Activated CD4-positive, alpha-beta memory T cell treated with anti-CD3 and anti-CD28 coated beads for 36 hours (primary cell): ENCODE measurements at places on chromosomes 3 and 15. TPM values are rescaled to one million over a fixed set of nuclear protein-coding genes. Genes with fewer than 3 reads are reported as not detected.

Gene C3orf49
- not detected for total RNA-seq

Gene TMCO5A
- total RNA-seq: not detected

Gene GOLGA6B
- not detected for total RNA-seq

Gene MLF1
- total RNA-seq: 3.9 TPM

Gene A4GNT
- total RNA-seq: not detected

Gene SYNPR
- total RNA-seq: not detected

Gene CD200
- total RNA-seq: 34.2 TPM

- H3K4me1 ChIP-seq: peaks cover 38% of the 10 kb centered on the region
- DNase-seq: no peak
- no peaks in the 10 kb centered on the region for H3K27me3 ChIP-seq
- peaks cover 3% of the 10 kb centered on the region for H3K36me3 ChIP-seq
These were observed 540 bp upstream of the EDC3 start for GRCh38 chr15:74696398-74696729.

- H3K4me3 ChIP-seq: peak overlapping the region; percentile 21
- peak overlapping the region; percentile 71 for H3K27ac ChIP-seq
- no peaks in the 10 kb centered on the region for H3K27me3 ChIP-seq
- peak; percentile 48 for DNase-seq
- H3K4me1 ChIP-seq: peaks cover 23% of the 10 kb centered on the region
These were observed 10.2 kb upstream of the ITPKA start for GRCh38 chr15:41483519-41483918.

DNA sequence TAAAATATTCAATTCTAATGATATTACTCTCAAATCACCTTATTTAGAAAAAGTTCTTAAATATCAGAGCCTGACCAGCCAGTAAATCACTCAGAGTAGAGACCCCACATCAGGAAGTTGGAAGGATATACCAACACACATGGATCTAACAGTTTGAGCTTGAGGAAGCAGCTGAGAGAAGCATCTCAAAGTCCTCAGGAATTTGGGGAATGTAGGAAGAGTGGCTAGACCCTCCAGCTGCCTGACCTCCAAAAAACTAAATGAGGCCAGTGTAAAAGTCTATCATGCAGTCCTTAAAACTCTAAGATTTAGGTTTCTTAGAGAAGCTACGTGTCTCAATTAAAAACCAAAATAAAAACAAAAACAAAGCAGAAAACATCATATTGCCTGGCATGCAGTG is 55.4 kb downstream of the SETD2 start:
- no peak overlapping the region for H3K27ac ChIP-seq
- H3K36me3 ChIP-seq: peaks cover 26% of the 10 kb centered on the region
- H3K4me3 ChIP-seq: no peak overlapping the region
- no peaks in the 10 kb centered on the region for H3K4me1 ChIP-seq

GRCh38 chr15:60540002-60540651 is 61.2 kb upstream of the ICE2 start:
- H3K27me3 ChIP-seq: no peaks in the 10 kb centered on the region
- DNase-seq: no peak
- peak overlapping the region; percentile 28 for H3K4me3 ChIP-seq
- H3K36me3 ChIP-seq: peaks cover 6% of the 10 kb centered on the region
- peak overlapping the region; percentile 83 for H3K27ac ChIP-seq

DNA sequence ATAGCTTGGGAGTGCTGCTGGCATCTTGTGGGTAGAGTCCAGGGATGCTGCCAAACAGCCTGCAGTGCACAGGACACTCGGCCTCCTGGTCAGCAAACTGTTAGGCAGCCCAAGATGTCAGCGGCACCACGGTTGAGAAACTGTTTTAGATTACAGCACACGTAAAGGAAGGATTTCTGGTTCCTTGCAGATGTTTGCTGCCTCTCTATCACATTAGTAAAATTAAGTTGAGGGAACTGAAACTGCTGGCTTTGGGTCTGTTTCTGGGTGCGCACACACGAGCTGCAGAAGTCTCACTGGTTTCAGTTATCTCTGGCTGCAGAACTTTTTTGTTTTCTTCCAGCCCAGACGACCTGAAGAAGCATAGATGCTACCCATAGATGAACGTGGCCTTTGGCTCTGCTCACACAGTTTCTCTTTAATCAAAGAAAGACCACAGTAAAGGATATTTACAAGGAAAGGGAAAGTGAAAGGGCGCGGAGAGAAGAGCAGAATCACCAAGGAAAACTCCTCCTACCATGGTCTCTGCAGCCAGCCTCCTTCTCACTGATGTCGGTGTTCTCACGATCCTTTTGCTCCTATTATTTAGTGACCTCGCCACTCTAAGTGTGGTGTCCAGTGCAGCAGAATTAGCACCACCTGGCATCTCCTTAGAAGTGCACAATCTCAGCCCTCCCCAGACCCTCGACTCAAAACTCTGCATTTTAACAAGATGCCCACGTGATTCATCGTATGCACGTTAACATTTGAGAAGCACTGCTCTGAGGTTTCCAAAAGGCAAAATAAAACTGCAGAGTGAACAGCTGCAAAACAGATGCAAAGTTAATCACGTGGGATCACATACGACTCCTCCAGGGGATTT is 50.6 kb upstream of the AKAP13 start:
- peaks cover 38% of the 10 kb centered on the region for H3K4me1 ChIP-seq
- H3K4me3 ChIP-seq: peak overlapping the region; percentile 82
- peaks cover 5% of the 10 kb centered on the region for H3K36me3 ChIP-seq
- H3K27me3 ChIP-seq: no peaks in the 10 kb centered on the region
- peak; percentile 52 for DNase-seq

DNA sequence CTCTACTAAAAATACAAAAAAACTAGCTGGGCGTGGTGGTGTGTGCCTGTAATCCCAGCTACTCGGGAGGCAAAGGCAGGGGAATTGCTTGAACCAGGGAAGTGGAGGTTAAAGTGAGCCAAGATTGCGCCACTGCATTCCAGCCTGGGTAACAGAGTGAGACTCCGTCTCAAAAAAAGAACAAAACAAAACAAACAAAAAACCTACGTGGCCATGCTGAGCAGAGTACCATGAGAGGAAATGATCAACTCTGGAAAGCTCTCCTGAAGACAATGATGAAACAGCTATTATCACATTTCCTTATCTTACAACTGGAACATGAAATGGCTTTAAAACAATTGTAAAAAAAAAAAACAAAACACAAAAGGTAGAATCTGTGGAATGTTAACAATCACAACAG is 75.2 kb downstream of the CHSY1 start:
- H3K4me1 ChIP-seq: peaks cover 18% of the 10 kb centered on the region
- no peak for DNase-seq
- H3K27ac ChIP-seq: no peak overlapping the region
- no peak overlapping the region for H3K4me3 ChIP-seq

DNA sequence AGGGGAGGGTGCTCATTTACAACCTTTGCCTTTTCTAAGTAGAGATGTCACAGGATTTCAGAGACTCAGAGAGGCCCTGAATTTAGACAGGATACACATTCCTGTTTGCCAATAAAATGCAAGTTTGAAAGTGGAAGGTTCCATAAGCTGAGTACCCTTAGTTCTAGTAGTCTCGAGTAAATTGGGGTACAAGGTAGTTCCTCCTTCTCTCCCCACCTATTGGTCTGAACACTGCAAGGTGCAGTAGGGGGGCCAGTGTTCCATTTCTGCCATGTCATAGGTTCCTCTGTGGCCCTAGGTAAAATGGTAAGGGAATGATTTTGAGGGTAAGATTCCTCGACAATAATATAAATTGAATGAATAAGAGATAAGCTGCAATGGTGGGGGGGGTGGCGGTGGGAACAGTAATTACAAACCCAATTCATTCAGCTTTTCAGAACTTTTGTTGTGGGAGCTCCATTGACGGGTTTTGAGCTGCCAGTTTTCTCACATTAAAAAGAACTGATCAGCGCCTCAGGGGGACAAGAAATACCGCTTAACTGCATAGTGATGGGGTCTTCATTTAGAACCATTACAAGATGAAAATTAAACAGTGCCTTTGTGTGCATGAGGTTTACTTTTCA is 5.9 kb downstream of the SOX2 start:
- DNase-seq: no peak
- no peak overlapping the region for H3K4me3 ChIP-seq
- H3K27ac ChIP-seq: no peak overlapping the region
- H3K4me1 ChIP-seq: peaks cover 5% of the 10 kb centered on the region
- H3K27me3 ChIP-seq: peaks cover 81% of the 10 kb centered on the region

- no peak for DNase-seq
- H3K27ac ChIP-seq: peak overlapping the region; percentile 99
- H3K36me3 ChIP-seq: peaks cover 2% of the 10 kb centered on the region
- peaks cover 23% of the 10 kb centered on the region for H3K4me1 ChIP-seq
These were observed 1.0 kb downstream of the C15orf61 start for GRCh38 chr15:67521783-67522568.

GRCh38 chr15:66586155-66586976 is 20.6 kb upstream of the LCTL start:
- no peak overlapping the region for H3K27ac ChIP-seq
- H3K36me3 ChIP-seq: no peaks in the 10 kb centered on the region

DNA sequence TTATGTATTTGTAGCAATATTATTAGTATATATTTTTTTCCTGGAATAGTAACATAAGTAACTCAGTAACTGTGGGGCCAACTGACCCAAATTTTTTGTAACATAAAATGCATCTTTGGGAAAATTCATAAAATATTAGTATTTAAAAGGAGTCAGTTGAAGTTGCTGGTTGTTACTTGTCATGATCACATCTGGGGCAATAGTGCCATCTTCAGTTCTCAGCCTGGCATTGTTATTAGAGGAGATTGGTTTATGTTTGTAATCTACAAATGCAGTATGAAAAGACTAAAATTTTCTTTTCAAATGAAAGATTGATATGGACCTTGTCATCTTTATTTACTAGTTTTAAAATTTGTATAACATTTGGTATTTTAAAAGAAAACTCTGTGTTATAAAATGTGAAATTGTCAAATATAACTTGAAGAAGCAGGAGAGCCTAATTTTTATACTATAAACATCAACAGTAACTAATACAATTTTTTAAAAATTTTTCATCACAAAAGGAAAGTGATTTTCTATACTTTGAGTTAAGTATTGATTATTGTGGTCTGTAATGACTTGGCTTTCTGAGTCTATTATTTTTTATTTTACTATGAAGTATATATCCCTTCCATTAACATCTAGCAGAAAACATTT is 38.8 kb upstream of the MLF1 start:
- H3K4me1 ChIP-seq: no peaks in the 10 kb centered on the region
- no peak for DNase-seq
- H3K27me3 ChIP-seq: no peaks in the 10 kb centered on the region
- no peaks in the 10 kb centered on the region for H3K36me3 ChIP-seq
- H3K27ac ChIP-seq: no peak overlapping the region

DNA sequence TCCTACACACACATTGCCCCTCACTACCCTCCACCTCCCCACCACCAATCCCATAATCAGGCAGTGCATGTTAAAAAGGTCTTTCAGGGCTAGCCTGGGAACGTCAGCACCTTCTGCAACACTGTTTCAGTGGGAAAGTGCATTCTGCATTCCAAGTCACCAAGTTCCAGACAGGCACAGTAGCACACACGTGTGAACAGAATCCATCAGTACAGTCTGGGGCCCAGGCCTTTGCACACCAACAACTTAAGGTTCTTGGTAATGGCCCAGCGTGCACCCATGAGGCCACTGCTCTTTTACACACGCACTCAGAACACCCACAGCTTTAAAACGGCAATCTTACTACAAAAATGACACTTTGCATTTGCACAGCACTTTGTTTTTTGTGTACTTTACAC is 1.2 kb downstream of the ANXA2 start:
- peak overlapping the region; percentile 91 for H3K27ac ChIP-seq
- DNase-seq: peak; percentile 14
- peaks cover 55% of the 10 kb centered on the region for H3K4me1 ChIP-seq
- H3K4me3 ChIP-seq: peak overlapping the region; percentile 93

DNA sequence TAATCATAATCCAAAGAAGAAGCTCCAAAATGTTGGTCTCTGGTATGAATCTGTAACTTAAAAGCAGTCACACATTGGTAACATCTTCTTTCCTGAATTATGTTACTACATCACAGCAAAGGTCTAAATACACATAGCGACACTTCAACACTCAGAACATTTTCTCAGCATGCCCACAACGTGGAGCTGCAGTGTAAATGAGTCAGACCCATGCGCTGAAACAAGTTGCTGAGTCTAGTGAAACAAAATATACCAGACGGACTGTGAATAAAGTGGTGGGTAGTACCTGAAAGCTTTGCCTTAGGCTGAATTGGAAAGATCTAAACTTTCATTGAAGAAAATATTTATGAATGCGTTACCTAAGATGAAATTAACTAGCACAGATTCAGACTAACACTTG is 33.2 kb upstream of the GOLGA8B start:
- H3K27ac ChIP-seq: no peak overlapping the region
- DNase-seq: peak; percentile 25
- no peaks in the 10 kb centered on the region for H3K4me1 ChIP-seq
- H3K36me3 ChIP-seq: no peaks in the 10 kb centered on the region
- H3K4me3 ChIP-seq: no peak overlapping the region

DNA sequence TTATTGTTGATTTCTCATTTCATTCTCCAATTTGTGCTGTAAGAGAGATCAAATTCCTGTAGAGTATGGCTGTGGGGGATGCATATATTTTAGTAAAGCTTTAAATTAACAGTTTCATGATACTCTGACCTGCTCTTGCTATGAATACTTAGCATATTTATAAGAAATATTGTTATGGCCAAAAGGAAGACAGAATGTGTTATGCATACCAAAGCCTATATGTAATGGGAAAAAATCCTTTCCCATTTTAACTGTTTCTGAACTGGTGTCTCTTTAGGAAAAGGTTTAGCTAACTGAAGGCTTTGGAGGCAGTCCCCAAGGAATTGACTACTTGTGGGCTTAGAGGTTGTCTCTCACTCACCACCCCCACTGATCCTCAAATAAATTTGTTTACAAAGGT is 59.2 kb downstream of the CADPS start:
- H3K27ac ChIP-seq: no peak overlapping the region
- H3K36me3 ChIP-seq: no peaks in the 10 kb centered on the region
- H3K4me1 ChIP-seq: peaks cover 20% of the 10 kb centered on the region
- DNase-seq: no peak
- H3K4me3 ChIP-seq: no peak overlapping the region
- H3K27me3 ChIP-seq: no peaks in the 10 kb centered on the region

DNA sequence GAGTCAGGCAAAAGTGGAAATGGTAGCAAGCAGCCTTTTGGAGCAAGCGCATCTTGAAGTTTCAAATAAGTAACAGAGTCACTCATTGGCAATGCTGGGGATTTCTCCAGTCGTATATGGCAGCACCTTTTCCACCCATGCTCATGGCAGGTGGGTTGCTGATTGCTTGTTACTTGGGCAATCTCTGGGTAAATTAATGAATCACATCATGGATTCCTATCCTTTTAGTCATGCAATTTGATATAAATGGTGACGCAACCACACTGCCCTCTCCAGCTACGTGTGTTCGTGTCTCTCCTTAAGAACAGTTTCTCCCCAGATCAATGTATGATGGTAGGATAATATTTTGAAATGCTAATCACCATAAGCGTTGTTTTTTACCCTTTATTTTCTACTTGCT is 339.9 kb upstream of the KCNH8 start:
- H3K4me1 ChIP-seq: peaks cover 15% of the 10 kb centered on the region
- H3K27ac ChIP-seq: no peak overlapping the region
- no peak for DNase-seq
- H3K36me3 ChIP-seq: no peaks in the 10 kb centered on the region
- H3K27me3 ChIP-seq: peaks cover 9% of the 10 kb centered on the region
- no peak overlapping the region for H3K4me3 ChIP-seq
